ENCODE measurements at places on chromosomes 16 and 17.

- DNase-seq: no peak
Measured at GRCh38 chr16:1537763-1538289, 4.4 kb downstream of the TMEM204 start.

GRCh38 chr16:22270525-22270924, 26.7 kb upstream of the POLR3E start:
- no peak for DNase-seq

- DNase-seq: no peak
Measured at GRCh38 chr17:45229681-45230409, 8.2 kb downstream of the FMNL1 start.

DNA sequence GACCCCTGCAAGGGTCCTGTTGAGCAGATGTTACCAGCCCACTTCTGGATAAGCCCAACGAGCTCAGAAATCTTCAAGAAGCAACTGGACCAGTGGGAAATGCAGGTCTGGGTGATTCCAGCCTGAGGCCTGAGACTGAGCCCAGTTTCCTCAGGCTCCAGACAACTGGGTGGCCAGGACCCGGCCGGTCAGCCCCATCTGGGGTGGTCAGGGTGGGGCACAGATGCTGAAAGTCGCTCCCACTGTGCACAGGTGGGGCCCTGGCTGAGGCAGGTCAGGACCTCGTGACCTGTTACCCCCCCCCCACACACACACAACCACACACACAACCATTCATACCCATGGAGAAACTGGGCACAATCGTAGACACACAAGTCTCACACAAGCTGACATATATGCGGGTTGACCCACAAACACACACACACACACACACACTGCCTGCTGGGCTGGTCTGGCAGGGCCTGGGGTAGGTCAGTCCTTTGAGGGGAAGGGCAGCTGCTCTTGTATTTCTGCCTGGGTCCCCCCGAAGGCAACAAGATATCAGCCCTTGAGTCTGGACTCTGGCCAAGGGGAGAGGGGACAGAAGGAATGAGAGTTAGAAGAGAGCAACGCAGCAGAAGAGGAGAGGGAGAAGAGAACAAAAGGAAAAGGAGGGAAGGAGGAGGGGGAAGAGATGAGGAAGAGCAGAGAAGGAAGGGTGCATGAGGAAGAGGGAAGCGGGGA, 99.0 kb upstream of the CDH5 start:
- DNase-seq: no peak

DNA sequence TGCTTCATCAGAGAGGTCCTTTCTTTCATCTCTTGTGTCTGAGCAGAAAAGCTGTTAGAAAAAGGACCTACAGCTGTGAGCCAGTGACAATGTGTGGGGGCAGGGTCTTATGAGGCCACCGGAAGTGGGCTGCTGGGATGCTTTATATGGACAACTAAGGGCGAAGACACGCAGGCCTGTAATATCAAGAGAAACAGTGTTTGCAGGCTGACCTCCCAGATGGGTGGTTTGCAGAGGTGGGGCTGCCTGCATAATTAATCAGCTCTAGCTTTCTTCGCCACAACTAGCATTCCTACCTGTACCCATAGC, 30.4 kb upstream of the SALL1 start:
- DNase-seq: no peak

GRCh38 chr16:86680162-86680561, 101.8 kb downstream of the FOXL1 start:
- DNase-seq: no peak

GRCh38 chr17:78883533-78884131, 19.4 kb downstream of the CEP295NL start:
- no peak for DNase-seq

DNA sequence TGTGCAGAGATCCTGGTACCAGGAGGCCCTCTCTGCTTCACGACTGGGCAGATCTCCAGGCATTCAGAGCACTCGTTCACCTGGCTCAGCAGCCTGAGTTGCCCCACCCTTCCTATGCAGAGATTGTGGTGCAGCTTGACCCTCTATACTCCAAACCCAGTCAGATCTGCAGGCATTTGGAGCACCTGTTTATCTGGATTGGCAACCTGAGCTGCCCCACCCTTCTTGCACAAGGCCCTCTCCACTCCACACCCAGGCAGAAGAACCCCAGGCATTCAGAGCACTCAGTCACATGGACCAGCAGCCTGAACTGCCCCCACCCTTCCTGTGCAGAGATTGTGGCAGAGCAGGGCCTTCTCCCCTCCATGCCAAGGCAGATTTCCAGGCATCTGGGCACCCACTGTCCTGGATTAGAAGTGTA, 88.4 kb upstream of the CDH5 start:
- DNase-seq: no peak

All from hematopoietic multipotent progenitor cell treated with erythropoietin and hydrocortisone succinate and interleukin-3 and kit ligand, for 17 days (in vitro differentiated cells).